ENCODE measurements at places on chromosomes 5 and 9.

DNA sequence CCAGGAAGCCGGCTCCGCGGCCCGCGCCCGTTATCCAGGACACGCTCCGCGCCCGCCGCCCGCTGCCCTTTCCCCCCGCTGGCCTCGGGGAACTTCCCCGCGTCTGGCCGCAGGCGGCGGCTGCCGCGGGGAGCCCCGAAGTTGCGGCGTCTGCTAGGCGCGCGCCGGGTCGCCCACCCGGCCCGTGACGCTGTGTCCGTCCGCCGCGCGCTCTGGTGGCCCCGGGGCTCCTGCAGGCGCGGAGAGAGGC, 621 bp upstream of the GCNT4 start:
- DNase-seq: no peak

DNA sequence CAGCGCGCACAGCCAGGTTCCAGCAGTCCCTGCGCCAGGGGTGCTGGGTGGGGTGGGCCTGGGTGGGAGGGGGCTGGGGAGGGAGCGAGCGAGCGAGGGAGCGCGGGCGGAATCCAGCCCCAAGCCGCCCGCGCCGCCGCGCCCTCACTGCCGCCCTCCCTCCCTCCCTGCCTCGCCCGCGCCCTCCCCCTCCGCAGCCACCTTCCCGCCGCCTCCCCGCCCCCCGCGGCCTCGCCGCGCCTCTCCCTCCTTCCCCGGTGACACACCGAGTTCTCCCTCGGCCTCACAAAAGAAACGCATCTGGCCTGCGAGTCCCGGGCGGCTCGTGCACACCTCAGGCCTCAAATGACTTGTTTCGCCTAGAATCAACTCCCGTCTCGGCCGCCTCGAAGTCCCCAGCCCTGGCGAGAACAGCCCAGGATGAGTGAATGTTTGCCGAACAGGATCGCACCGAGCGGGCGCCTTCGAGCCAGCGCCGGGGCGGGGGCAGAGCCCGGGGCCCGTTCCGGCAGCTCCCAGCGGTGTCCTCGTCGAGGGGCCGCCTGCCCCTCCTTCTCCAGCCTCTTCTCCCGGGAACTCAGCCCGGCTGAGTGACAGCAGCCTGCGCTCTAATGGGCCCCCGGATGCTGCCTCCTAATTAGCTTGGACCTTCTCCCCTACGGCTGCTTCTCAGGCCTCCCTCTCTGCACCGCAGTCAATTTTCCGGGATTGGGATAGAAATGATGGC, 371 bp upstream of the PITX1 start:
- DNase-seq: peak; percentile 36

GRCh38 chr5:57437976-57438805, 44.4 kb downstream of the ACTBL2 start:
- no peak for DNase-seq

- DNase-seq: no peak
Observed at GRCh38 chr9:72396247-72397091, 31.5 kb upstream of the ZFAND5 start.

Measured in activated naive CD4-positive, alpha-beta T cell treated with anti-CD3 and anti-CD28 coated beads, Interleukin-2, amount 50 U/mL, for 16 hours (primary cell).